ENCODE measurements at places on chromosomes 1 and 21.

DNA sequence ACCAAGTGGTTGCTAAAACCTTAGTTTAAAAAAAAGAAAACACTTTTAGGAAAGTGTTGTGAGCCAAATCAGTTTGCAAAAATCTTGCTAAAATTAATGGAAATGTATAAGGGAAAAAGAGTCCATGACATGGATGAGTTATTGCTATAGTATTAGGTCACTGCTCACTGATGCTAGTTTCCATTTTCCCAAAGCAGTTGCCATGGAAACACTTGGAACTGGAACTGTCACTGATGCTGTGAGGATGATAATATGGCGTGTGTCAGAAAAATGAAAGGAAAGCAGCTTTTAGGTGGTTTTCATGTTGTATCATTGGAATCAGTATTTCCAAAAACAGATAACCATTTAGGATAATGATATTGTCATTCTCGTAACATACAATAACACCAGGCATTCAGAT lies 104.4 kb downstream of the PHTF1 start:
- no peak for DNase-seq

GRCh38 chr1:6108937-6109614 lies 63.4 kb downstream of the KCNAB2 start:
- DNase-seq = peak; percentile 60

DNA sequence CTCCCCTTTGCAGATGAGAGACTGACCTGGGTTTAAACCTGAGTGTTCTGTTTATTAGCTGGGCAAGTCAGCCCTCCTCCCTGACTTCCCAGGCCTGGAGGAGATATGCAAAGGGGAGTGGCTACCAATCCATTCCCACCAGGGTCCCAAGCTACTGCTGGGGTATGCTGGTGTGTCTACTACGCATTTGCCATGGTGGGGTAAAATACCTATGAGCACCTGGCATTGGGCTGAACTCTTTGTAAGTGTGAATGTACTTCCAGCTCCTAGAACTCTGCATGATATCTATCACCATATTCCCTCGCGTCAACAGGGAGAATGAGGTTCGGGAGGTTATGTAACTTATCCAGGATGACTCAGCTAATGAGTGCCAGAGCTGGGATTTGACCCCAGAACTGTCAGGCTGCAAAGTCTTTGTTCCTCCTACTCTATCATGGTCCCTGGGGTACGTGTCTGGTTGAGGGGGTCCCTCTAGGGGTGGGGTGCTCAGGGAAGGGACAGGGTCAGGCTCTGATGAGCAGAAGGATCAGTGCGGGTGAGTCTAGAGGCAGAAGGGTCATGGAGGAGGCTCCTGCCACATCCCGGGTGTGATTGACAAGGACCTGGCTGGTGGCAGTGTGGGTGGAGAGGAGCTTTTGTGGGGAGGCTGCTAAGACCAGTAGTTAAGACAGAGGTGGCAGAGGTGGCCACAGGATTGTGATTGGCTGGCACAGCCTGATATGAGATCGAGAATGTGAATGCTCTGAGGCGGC lies 16.7 kb downstream of the AMPD2 start:
- DNase-seq = no peak

GRCh38 chr1:76260279-76260678 lies 185.7 kb downstream of the ST6GALNAC3 start:
- DNase-seq = no peak

DNA sequence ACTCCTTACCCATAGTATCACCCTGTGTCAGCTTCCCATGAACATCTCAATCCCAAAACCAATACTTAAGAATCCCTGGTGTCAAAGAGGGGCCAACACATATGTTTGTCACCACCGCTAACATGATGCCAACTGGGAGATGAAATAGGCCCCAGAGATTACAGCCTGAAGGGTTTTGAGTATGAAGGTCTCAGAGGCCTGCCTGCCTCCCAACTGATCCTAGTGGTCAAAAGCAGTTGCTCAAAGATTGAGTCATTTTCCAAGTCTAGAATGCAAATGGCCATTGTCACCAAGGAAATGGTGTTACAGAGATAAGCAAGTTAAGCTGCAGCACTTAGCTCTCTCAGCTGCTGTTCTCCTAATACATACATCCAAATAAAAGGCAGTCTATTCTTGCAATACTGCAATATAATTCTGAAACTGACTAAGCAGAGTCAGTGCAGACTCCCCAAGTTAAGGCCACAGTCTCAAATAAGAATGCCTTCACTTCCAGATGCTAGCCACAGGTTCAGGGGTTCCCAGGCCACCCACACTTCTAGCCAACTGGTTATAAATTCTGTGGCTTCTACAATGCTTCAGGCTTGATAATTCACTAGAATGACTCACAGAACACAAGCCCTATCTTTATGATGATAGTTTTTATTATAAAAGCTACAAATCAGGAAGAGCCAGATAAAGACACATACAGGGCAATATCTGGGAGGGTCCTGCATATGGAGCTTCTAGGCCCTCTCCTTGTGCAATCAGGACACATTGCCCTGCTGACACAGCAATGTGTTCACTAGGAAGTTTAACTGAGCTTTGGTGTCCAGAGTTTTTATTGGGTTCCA lies 18.7 kb downstream of the DUSP10 start:
- no peak for DNase-seq

DNA sequence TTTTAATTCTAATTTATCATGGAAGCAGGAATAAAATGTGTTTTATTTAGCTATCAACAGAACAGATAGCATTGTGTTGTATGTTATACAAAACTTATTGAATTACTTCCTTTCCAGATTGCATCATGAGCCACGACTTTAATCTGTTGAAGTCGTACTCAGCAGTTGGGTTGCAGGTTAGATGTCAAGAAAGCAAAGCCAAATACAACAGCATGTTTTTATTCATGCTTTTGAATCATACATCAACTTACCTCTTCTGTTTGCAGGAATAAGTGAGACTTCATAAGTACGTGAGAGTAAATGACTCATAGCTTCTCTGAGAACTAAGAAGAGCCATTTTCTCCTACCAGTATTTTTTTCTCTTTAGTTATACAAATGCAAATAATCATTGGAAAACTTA lies 110.8 kb upstream of the ADGRL4 start:
- DNase-seq = no peak

DNA sequence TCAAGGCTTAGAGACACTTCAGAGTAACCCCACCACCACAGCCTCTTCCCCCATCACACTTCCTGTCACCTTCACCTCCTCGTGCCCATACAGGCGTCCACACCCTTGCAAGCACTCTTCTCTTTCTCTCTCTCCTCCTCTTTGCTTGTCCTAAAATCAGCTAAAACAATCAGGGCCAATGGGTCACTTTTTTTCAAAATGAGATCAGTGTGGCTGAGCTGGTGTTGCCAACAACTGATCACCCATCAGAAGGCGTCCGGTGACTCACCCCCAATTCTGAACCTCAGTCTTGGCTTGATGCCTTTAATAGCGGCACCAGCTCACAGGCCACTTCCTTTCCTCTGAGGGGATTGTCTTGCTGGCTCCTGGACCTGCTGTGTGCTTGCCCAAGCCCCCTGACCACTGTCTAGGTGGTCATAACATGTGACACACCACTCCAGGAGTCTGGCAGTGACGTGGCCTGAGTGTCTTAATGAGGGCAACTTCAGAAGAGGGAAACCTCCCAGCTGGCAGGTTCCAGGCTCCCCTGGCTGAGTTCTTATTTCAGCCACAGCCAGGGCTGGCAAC lies 1.6 kb downstream of the DRAXIN start:
- DNase-seq = peak; percentile 66

GRCh38 chr1:108527837-108528236 lies 32.1 kb upstream of the EEIG2 start:
- no peak for DNase-seq

DNA sequence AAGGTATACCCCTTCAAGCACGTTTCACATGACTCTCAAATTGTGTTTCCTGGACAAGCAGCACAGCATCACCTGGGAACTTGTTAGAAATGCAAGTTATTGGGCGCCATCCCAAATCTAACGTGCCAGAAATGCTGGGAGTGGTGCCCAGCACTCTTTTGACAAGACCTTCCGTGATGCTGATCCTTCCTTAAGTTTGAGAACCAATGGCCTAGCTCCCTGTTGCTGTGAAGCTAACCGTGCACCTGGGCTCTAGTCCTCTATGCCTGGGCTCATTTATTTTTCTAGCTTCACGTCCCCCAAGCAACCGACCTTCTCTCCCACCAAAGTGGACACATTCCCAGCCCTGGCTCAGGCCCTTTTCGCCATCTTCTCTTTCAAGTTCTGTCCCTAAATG lies 4.3 kb downstream of the BEST4 start:
- no peak for DNase-seq
